ENCODE measurements at places on chromosomes 11 and 22.

- DNase-seq, result peak; percentile 35
These were observed 103.0 kb downstream of the KCNQ1 start for GRCh38 chr11:2547806-2548205.

DNA sequence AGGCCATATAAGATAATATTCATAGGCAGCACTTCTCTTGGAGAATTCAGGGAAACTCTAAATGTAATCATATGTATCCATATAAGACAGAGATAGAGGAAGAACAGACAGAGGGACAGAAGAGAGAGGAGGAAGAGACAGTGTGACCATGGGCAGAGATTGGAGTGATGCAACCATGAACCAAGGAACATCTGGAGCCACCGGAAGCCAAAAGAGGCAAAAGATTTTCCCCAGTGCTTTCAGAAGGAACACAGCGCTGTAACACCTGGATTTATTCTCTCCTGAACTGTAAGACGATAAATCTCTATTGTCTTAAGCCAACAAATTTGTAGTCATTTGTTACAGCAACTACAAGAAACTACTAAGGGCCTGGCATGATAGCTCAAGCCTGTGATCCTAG lies 57.7 kb downstream of the GAB2 start:
- DNase-seq, result no peak

DNA sequence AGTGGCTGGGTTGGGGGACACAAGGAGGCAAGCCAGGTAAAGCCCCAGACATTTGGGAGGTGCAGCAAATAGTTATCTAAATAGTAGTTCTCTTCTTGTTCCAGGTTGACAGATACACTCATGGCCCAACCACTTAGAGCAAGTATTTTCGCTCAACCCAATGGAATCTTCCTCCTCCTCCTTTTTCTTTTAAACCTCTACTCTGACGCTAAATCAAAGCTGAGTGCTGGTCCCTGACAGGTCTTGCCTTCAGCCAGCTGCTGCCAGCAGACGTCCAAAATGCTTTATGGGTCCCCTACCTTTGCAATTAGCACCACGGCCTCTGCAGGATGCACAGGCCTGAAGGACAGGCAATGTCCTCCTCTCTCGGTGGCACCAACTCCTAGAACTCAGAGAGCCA lies 558.5 kb downstream of the MIAT start:
- no peak for DNase-seq

- no peak for DNase-seq
These were observed 14.0 kb upstream of the SMIM38 start for GRCh38 chr11:69141742-69142141.

DNA sequence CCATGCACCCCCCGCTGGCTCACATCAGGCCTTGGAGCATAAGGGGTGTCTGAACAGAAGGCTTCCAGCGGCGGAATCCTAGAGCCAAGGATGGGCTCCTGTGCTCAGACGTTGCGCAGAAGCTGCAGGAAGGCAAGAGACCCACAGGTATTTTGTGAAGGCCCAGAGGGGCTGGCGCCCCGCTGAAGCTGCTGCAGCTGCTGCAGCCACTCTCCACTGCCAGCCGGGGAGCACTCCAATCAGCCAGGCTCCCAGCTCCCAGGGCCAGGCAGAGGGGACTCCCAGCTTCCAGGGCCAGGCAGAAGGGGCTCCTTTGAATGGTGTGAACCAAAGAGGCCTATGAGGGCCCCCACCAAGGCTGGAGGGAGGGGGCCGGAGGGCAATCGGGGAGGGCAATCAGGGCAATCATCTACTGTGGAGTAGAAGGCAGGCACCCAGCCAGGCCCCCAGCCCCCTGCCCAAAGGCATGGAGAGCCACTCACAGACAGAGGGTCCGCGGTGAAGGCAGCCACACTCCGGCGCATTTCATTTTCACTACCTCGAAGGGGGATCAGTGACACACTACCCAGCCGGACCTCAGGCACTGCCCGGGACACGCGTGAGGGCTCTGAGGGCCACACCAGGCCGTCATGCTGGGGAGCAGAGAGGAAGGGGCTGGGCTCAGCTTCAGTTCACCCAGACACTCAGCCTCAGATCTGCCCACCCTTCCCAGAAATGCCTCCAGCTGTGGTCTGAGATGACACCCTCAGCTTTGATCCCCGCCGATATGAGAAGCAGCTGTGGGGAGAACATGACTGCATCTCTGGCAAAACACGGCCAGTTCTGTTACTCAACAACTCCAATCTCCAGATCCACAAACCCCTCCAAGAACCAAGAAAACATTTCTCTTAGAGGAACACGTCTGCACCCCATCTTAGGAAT lies 11.6 kb upstream of the PDE2A start:
- DNase-seq, result peak; percentile 68
